ENCODE measurements at places on chromosomes 5 and 9. TPM values are rescaled to one million over a fixed set of nuclear protein-coding genes. Genes with fewer than 3 reads are reported as not detected.

TMEM252 gene
- not detected for total RNA-seq

UGT3A2 gene
- total RNA-seq, result not detected

GPR151 gene
- not detected for total RNA-seq

PCDHA9 gene
- 0.26 TPM for total RNA-seq

BARHL1 gene
- not detected for total RNA-seq

MINAR2 gene
- not detected for total RNA-seq

CMBL gene
- 14.4 TPM for total RNA-seq

UBAC1 gene
- 30.6 TPM for total RNA-seq

ADAMTS2 gene
- total RNA-seq, result 27.0 TPM

GMCL2 gene
- total RNA-seq, result under 0.01 TPM

PCDHA8 gene
- 0.33 TPM for total RNA-seq

DNA sequence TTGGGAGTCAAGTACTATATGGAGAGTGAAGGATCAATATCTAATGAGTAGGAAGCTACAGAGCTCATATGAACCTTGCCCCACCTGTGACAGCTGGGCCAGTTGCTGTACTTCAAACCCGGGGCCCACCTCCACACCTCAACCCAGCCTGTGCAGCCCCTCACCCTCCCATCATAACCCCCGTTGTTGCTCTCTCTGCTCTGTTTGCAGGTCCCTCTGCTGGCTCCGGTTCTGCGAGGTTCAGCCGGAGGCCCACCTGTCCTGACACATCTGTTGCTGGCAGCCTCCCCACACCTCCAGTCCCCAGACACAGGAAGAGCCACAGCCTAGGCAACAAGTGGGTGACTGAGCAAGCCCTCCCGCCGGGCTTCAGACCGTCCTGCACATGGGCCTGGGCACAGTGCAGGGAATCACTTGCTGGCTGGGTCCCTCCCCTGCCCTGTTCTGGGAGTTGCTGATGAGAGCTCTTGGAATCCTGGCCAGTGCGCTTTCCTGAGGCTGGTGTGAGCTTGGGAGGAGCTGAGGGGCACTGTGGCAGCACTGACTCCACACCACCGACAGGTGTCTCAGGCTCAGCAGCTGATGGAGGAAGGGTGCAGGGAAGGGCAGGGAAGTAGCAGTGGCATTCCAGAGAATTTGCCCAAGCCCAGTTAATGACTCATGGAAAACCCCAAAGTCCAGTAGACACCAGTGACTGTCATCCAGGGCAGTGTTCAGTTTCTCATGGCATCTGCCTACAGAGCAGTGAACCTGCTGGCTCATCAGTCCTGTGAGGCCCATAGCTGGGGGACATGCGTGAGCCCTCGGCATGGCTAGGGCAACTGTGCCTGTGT lies 69.5 kb upstream of the GARNL3 start:
- DNase-seq, result peak; percentile 20
- no peaks in the 10 kb centered on the region for H3K36me3 ChIP-seq
- no peaks in the 10 kb centered on the region for H3K27me3 ChIP-seq
- no peak overlapping the region for H3K27ac ChIP-seq
- no peak overlapping the region for H3K4me3 ChIP-seq

DNA sequence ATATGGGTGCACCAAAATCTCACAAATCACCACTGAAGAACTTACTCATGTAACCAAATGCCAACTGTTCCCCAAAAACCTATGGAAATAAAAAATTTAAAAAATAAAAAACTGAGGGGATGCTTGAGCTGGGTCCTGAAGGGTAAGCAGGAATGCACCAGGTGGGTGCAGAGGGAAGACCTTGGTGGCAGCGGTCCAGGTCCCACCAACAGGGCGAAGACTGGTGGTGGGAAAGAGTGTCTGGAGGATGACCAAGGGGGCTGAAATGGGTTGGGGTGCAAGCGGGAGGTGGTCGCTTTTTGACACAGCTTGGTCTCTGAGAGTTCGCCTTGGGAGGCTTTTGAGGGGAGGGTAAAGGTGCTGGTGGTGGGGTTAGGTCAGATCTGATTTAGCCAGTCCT lies 3.3 kb upstream of the DAB2IP start:
- H3K4me3 ChIP-seq, result no peak overlapping the region
- H3K27ac ChIP-seq, result no peak overlapping the region
- H3K36me3 ChIP-seq, result no peaks in the 10 kb centered on the region
- DNase-seq, result no peak
- H3K4me1 ChIP-seq, result peaks cover 6% of the 10 kb centered on the region
- H3K27me3 ChIP-seq, result peaks cover 27% of the 10 kb centered on the region

DNA sequence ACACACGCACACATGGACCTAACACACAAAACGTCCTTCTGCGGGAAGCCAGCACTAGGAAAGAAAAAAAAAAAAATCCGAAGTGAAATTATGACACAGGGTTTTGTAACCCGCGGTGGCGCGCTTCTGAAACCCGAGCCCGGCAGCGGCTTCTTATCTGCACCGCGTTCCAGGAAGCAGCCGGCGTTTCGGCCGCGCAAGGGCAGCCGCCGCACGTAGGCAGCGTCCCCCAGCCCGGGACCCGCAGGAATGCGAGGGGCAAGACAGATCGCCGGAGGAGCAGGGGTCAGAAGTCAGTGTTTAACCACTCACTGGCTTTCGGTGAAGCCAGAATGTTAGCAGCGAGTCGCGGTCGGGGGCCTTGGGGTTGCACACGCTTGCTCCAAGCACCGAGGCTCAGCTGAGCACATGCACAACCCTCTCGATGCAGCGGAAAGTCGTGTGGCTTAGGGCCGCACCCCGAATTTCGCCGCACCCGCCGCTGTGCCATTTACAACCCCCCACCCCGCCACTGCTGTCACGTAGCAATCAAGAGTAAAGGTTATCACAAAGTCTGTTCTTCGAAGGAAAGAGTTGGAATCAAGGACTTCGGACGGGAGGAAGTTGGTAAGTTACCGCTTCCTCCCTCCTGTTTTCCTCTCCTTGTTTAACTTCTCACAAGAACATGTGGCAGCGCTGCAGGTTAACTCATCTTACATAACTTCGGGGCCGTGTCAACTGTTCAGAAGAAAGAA lies 167.9 kb downstream of the AUH start:
- H3K4me1 ChIP-seq, result peaks cover 25% of the 10 kb centered on the region
- peak overlapping the region; percentile 99 for H3K27ac ChIP-seq
- H3K27me3 ChIP-seq, result no peaks in the 10 kb centered on the region
- H3K36me3 ChIP-seq, result no peaks in the 10 kb centered on the region
- DNase-seq, result peak; percentile 98

- H3K36me3 ChIP-seq, result no peaks in the 10 kb centered on the region
- H3K4me3 ChIP-seq, result no peak overlapping the region
- peaks cover 14% of the 10 kb centered on the region for H3K27me3 ChIP-seq
- H3K4me1 ChIP-seq, result no peaks in the 10 kb centered on the region
- DNase-seq, result no peak
Observed at GRCh38 chr9:36956908-36957307, 77.2 kb downstream of the PAX5 start.

DNA sequence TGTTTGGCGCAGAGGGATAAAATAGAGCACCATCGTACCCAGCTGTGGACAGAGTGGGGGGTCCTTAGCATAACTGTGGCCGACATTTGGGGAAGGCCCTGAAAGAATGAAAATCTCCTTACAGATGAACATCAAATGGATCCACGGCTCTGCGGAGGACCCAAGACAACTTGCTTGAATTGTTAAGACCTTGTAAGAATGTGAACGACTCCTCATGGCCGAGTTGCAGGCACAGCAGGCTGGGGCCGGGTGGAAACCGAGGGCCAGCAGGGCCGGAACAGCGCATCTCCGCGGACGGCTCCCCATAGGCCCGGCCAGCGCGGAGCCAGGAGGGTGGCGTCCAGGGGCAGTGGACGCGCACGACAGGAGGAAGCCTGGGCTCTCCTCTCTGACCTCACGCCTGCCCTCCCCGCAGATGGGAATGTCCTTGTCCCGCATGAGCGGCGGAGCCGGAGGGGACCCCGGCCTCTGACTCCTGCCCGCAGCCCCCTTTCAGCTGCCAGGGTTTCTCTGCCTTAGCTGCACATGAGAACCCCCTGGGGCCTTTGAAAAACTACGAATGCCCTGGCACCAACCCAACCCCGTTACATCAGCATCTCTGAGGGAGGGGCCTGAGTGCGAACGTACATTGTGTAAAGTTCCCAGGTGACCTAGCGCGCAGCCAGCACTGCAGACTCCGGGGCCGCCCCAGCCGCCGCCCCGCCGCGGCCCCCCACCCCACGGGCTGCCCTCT lies 36.2 kb upstream of the PTCH1 start:
- no peaks in the 10 kb centered on the region for H3K27me3 ChIP-seq
- H3K27ac ChIP-seq, result no peak overlapping the region
- no peaks in the 10 kb centered on the region for H3K4me1 ChIP-seq

DNA sequence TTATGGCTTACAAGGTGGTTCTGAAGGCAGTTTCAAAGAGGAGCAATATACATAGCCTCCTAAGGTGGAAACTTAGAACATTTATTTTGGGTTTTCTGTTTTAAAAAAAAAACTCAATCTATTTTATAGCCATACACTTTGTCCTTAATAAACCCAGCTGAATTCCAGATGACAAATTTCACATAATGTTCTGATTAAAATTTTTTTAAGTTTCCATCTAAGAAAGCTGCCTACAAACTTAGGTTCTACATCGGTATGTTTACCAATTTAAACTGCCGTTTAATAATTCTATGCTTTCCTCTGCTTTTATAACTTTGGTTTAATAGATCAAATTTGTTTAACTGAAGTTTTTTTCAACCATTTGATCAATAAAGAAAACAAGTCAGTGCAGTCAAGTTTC lies 12.5 kb downstream of the NR3C1 start:
- no peak overlapping the region for H3K4me3 ChIP-seq
- peaks cover 8% of the 10 kb centered on the region for H3K4me1 ChIP-seq
- H3K27me3 ChIP-seq, result no peaks in the 10 kb centered on the region

GRCh38 chr5:42593591-42593990 lies 163.0 kb upstream of the CCDC152 start:
- no peak overlapping the region for H3K27ac ChIP-seq
- no peaks in the 10 kb centered on the region for H3K4me1 ChIP-seq
- no peak overlapping the region for H3K4me3 ChIP-seq
- H3K27me3 ChIP-seq, result no peaks in the 10 kb centered on the region
- no peaks in the 10 kb centered on the region for H3K36me3 ChIP-seq

Measured in fibroblast of lung (primary cell).